ENCODE measurements at places on chromosomes 4 and X.
A peak's percentile ranks its signal among the peaks of the same experiment; 100 is the strongest.

DNA sequence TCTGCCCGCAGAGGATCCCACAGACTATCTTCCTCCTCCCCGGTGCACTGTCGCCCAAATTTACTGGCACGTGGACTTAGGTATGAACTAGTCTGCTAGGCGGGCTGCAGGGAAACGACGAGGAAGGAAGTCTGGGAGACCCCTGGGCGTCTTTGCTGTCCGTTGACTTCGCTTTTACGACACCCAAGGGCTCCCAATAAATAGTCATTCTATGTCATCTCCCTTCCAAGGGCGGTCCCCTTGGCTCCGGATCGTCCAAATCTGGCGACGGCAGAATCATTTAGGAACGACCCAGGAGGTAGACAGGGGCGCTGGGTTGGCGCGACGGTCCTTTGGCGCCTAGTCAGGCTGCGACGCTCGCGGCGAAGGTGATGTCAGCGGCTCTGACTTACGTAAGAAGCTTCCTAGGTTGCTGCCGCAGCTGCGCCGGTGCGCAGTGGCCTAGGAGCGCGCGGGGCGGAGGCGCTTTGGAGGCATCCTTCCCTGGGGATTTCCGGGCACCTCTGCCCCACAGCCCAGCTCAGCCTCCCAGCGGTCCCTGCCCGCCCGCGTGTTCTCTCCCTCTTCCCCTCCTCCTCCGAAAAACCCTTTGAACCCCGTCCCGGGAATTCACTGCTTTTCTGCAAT lies 2.2 kb downstream of the NHS start:
- DNase-seq, result no peak

DNA sequence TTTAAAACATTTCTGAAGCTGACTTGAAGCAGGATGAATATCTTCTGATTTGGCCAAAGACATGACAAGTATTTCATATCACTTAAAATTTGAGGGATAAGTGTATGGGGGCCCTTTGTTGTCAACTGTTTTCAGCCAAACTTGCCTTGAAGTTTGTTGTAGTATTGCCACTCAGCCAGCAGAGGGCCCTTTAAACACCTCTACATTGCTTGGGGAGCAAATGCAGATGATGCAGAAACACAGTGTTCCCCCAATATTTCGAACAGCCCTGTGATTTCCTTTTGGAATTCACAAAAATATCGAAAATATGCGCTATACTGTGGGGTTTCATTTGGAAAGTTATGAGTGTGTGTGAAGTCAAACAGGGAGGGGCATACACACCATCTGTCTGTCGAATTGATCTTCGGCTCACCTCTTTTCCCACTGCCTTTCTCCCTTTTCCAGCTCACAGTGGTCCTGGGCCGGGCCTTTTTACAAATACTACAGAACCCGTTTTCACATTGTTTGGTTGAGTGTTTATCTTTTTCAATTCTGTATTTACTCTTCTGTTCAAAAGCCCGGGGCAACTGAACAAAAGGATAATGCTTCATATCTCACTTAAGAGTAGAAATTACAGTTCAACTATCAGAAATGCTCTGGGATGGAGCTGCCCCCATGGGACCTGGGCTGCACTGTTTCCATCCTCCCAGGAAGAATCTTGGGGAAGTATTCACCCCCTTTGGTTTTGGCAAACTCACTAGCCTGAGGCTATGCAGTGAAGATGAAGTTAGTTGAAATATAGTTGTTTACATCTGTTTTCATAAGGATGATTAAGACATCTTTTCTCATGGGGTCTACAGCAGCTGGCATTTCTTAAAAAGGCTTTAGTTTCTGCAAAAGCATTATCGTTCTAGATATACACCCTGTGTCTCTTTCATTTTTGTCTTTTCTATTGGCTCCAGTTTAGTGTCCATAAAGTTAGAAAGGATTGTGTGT lies 137.6 kb downstream of the EGF start:
- DNase-seq, result peak; percentile 9

DNA sequence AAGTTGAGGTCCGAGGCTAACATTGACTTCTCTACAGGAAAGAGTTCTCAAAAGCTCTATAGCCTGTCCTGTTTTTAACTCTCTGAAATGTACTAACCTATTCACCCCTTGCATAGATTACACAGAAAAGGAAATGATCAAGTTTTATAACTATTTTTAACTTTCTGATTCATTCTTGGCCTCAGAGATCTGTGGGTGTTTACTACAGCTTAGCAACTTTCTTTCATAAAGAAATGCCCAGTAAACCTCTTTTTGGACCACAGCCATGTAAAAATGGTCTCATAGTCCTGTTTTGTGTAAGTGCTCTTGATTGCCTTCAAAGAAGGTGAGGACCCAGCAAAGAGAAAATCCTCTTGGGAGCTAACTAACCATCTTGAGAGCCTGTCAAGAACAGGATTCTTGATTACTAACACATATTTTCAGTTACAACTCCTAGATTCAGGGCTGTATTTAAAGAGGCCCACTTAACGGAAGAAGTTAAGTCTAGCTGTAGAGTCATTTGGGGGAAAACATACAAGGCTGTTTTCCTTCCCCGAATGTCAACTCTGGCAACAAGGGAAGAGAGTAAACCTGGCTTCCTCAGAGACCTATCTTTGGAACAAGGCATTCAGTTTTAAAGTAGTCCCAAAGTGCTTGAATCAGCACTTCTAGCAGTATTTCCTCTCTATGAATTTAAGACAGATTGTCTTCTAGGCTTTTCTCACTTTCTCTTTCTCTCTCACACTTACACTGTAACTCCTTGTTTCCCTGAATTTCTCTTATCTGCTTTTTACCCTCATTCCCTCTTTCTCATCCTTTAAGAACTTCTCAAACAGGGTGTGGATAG lies 78.2 kb downstream of the IL21 start:
- DNase-seq, result no peak

- no peak for DNase-seq
Measured at GRCh38 chr4:87035881-87036509, 101.2 kb downstream of the AFF1 start.

DNA sequence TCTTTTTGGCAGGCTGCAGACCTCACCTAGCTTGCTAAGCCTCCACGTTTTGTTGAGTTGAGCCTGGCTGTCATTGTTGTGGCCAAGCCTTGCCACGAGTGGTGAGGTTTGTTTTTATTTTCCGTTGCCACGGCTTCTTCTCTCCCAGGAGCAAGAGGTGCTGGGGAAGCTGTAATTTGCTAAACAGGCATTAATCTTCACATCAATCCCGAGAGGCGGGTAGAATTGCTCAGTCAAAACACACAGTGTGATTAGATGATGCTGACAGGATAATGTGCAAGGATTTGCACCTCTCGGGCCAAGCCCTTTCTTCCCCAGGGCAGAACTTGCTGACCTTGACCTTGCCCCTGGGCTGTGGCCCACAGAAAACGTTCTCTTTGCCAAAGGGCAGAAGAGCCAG lies 72.2 kb upstream of the ATP6AP2 start:
- no peak for DNase-seq

GRCh38 chr4:121717680-121718237 lies 21.0 kb upstream of the ANXA5 start:
- DNase-seq, result no peak

- no peak for DNase-seq
Measured at GRCh38 chrX:131322651-131323050, 33.5 kb upstream of the IGSF1 start.

All from stimulated activated CD8-positive, alpha-beta memory T cell treated with anti-CD3 and anti-CD28 coated beads, Interleukin-4, amount 100 ng/mL, for 1 hour (primary cell).